ENCODE measurements at places on chromosomes 2 and 18.

GRCh38 chr2:43899589-43899988, 60.8 kb downstream of the ABCG8 start:
- DNase-seq: no peak

GRCh38 chr2:138209009-138209408, 244.7 kb downstream of the HNMT start:
- DNase-seq: no peak

GRCh38 chr18:54830260-54830659, 2.0 kb downstream of the RAB27B start:
- no peak for DNase-seq

DNA sequence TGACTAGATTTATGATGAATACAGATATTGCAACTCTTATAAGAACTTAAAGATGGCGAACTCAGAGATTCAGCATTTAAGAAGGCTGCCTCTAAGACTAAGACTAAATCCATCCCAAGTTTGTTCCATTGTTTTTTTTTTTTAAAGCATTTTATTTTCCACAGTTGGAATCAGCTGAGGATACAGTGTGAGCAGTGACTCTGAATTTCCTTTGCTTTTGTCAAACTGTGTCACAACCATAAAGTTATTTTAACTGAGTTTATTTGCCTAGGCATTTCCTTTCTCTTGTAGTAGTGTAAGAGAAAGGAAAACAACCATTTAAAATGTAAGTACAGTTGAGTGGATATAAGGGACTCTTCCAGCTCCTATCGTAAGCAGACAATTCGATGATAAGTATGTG, 63.9 kb downstream of the ZEB2 start:
- DNase-seq: no peak

DNA sequence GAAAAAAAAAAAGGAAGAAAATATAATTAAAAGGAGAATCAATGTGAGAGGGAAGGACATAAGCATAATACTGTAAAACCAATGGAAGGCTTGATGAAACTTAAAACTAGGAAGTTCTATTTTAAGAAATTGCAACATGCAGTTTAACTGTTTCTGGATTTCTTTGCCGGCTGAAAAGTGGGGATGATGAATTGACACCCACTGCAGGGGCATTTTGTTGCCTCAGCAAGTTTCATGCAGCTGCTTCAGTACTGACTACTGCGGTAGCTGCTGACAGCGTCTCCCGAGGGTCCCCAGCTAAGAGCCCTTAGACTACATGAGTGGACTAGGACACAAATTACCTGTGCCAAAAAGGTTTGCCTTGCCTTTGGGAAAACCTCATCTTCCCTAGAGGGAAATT, 69.2 kb downstream of the B3GNT2 start:
- DNase-seq: no peak

GRCh38 chr18:5571666-5572065, 27.9 kb upstream of the EPB41L3 start:
- no peak for DNase-seq

DNA sequence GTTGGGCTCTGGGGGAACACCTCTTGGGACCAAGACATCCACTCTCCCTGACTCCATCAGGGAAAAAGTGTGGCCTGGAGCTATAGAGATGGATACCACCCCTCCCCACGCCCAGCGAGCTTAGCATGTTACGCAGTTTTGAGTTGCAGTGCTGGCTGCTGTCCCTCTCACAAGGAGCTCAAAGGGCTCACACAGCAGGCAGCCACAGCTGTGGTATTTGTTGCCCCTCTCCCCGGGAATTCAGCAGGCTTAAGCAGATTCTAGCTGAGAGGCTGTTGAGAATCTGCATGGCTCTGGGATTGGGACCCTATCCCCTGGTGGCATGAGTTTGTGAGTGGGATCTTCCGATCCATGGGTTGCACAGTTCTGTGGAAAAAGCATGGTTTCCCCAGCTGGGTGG, 673.1 kb upstream of the FSHR start:
- DNase-seq: no peak

DNA sequence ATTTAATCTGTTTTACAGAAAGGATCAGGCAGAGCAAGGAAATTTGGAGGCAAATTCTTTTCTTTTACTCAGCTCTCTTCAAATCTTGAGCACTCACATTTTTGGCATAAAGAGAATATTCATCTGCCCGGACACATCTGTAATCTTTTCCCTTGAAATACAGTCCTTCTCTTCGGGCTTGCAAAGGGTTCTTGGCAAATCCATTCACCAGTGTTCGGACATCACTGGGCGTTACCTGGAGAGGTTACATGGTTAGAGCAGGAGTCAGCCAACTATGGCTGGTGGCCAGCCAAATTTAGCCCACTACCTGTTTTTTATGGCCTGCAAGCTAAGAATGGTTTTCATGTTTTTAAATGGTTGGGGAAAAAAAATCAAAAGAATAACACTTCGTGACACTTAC, 2.1 kb downstream of the PFN4 start:
- DNase-seq: no peak

GRCh38 chr18:12327510-12328178, 19.6 kb downstream of the TUBB6 start:
- DNase-seq: peak; percentile 51

DNA sequence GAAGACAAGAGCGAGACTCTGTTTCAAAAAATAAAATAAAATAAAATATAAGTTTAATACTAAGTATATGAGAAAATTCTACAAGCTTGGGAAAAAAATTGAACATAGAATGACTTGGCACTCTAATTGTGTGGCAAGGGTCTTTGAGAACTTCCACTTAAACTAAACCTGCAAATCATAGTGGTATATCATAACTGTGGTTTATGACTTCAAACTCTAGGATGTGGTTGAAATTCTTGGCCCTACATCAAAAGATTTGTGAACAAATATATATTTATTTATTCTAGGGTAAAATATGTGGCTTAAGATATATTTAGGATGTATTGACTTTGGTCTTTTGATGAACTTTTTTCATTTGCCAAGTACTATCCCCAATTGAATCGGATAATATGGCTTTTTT, 3.1 kb upstream of the FAM171B start:
- no peak for DNase-seq

Measured in activated T-helper 9 cell treated with anti-CD3 and anti-CD28 coated beads, Interleukin-2, amount 50 U/mL, for 16 hours (primary cell).